ENCODE measurements at places on chromosomes 3 and 15. TPM values are rescaled to one million over a fixed set of nuclear protein-coding genes. Genes with fewer than 3 reads are reported as not detected.

GRCh38 chr3:123226549-123226948 is 24.8 kb downstream of the SEC22A start:
- no peak for DNase-seq

- DNase-seq: no peak
Measured at GRCh38 chr3:72517921-72518424, 330.3 kb downstream of the SHQ1 start.

- peak; percentile 50 for DNase-seq
Measured at GRCh38 chr15:62067448-62068044, 769 bp downstream of the C2CD4A start.

DNA sequence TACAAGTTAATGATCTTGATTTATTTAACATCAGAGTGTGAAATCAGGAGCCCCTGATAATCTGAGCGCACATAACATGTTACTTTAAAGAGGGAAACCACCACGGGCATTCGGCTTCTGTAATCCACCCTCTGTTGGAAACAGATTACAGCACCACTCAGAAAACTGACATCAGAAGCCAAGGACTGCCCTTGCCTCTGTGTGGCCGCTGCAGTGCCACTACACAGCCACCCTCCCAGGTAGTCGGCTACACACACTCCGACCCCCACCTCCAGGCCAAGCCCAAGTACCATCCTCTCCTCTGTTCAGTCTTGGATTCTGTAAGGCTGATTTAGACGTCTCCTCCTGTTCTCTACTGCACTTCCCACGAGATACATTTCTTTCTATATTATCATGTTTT is 251.7 kb downstream of the GABRB3 start:
- DNase-seq: no peak

DHFR2 gene
- 10.3 TPM for total RNA-seq

DNA sequence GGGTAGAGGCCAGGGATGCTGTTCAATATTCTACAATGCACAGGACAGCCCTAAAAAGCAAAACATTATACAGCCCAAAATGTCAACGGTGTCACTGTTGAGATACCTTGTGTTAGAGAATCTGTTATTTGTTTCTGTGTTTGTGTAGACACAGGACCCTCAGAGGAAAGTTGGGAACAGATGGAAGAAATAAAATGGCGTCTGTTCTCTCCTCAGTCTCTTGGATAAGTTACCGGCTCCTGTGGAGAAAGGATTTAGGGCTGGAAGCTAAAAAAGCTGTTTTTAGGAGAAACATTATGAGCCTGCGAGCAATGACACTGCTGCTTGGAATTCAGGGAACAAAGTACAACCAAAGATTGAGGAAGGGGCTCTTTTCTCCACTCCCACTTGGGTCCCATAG is 688.6 kb upstream of the ZNF385D start:
- DNase-seq: no peak

DNA sequence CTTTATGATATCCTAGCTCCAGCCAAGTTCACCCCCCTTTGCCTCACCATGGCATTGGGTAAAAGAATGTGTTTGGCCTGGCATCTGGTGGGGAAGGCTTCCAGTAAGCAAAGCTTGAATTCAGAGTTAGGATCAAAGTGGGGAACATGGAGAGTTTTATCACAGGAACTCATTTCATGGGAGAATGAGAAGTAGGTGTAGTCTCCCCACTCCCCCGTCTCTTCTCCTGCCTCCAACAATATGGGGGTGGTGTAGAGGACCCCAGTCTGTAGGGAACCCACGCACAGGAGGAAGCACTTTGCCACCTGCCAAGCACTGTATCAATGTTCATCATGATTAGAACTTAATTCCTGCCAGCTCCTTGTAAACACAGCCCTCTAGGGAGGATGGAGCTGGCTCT is 200.5 kb downstream of the UACA start:
- DNase-seq: no peak

P2RY1 gene
- 1.8 TPM for total RNA-seq

GRCh38 chr3:128787256-128788253 is 61.6 kb downstream of the RAB7A start:
- DNase-seq: peak; percentile 62

Measured in activated CD4-positive, alpha-beta T cell treated with anti-CD3 and anti-CD28 coated beads for 36 hours (primary cell).